Activated CD4-positive, CD25-positive, alpha-beta regulatory T cell treated with anti-CD3 and anti-CD28 coated beads, Interleukin-2, amount 50 U/mL, for 16 hours (primary cell): ENCODE measurements at places on chromosomes 11 and 22.

DNA sequence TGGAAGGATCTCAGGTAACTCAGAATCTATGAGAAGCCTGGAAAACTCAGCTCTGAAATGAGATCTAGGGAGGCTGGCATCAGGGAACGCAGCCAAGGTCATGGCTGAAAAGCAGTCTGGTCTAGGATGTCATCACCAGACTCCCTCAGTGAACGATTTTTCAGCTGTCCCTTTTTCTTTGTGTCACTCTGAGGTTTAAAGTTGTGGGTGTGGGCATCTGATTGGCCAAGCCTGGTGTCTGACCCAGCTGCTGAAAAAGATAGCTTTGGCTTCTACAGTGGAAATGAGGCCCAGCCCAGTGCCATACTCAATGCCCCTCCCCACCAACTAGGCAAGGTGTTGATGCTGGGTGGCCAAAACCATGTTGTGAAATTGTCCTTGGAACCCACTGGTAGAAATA is 14.5 kb downstream of the RPS3 start:
- no peak for DNase-seq

- DNase-seq = no peak
These were observed 42.8 kb downstream of the GLYAT start for GRCh38 chr11:58688789-58689503.

GRCh38 chr11:64252003-64252872 is 908 bp downstream of the PLCB3 start:
- DNase-seq = no peak

DNA sequence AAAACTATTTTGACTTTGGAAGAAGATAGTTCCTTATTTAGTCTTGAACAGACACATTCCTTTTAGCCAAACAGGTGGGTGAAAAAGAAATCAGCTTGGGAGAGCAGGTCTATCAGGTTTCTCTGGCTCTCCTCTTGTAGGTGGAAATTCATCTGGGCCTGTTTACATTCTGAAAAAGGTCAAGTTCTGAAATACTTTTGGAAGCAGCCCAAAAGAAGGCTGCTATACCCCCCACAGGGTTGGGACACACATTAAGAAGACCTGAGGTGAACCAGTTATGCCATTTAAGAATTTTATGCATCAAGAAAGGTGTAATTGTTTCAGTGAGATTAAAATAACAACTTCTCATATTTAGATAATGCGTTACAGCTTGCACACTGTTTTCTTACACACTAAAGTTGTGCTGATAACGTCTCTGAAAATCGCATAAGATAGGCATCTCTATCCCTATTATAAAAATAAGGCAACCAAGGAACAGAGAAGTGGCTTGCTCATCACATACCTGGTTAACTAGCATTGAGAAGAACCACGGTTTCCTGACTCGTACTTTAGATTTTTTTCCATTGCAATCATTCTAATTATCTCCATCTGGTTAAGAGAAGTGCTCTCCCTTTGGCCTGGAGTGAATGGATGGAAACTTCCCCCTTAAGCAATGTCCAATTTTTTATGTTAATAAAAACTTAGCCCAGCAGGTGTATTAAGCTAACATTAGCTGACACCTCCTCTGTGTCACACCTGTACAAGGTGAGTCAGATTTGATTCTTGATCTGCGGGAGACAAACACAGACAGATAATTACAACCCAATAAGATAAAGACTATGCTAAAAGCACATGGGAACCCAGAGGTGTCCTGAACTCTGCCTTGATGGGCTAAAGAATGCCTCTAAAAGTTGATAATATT is 60.5 kb upstream of the UCP3 start:
- DNase-seq = no peak

- DNase-seq = no peak
These were observed 56.4 kb downstream of the SWAP70 start for GRCh38 chr11:9720290-9720630.

DNA sequence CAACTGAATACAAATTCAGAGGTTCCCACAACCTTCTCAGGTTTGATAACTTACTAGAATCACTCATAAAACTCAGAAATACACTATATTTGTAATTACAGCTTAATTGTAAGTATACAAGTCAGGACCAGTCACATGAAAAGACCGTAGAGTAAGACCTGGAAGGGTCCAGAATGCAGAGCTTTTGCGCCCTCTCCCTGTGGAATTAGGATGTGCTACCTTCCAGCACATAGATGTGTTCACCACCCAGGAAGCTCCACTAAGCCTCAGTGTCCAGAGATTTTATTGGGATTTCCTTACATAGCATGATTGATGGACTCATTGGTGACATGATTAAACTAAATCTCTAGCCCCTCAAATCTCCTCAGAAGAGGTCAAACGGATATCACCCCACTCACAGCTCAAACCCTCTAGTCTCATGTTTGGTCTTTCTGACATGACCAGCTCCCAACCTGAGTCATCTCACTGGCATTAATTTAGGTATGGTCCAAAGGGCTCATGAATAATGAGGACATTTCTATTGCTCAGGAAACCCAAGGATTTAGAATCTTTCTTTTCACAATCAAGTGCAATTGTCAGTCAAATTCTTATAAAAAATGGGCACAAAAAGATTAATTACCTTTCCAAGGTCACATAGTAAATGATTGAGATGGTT is 77.2 kb upstream of the UBASH3B start:
- DNase-seq = no peak

GRCh38 chr11:20530942-20531703 is 68.3 kb upstream of the SLC6A5 start:
- no peak for DNase-seq

DNA sequence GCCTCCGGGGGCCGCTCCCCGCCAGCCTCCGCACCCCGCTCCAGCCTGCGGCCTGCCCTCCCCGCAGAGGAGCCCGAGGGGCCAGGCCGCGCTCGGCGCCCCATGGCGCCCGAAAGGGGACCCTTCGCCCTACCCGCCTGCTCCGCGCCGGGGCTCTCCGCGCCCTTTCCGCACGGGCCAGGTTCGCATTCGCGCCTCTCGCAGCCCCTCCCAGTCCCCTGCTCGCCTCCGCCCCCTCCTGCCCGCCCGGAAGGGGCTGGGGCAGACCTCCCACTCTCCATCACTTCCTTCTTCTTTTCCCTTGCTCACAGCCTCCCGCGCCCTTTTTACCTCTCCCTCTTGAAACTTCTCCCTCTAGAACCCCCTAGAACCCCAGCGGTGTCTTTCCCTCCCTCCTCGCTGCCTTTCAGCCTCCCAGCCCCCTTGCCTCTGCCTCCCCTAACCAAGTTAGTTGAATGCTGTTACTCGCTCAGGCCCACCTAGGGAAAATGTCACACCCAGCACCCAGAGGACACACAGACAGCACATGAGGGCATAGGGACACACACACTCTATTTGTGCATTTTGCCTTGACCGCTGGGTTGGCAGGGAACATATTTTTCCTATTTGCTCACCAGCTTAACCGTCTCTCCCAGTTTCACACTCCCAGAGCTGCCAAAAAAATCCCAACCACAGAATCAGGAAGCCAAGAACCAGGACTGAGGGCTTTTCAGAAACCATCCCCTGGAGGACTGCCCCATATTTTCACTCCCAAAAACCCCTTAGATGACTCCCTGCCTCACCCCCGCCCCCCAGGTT is at the start of gene SLC43A3:
Gene SLC43A3 (minus strand): TSS at position 193 of the 798 bp plus-strand sequence. CDS start 949 bp downstream, outside the sequence.
- DNase-seq = peak; percentile 48

DNA sequence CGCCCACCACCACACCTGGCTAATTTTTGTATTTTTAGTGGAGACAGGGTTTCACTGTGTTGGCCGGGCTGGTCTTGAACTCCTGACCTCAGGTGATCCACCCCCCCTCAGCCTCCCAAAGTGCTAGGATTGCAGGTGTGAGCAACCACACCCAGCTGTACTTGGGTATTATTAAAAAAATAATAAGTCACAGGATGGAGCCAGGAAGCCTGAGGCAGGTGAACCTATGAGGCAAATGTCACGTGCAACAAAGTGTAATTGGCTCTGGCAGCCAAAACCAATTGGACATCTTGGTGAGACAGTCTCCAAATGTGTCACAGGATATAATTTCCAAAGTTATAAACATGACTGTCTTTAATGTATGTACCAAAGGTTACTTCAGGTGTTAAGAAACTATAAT is 24.0 kb upstream of the MALAT1 start:
- DNase-seq = no peak

DNA sequence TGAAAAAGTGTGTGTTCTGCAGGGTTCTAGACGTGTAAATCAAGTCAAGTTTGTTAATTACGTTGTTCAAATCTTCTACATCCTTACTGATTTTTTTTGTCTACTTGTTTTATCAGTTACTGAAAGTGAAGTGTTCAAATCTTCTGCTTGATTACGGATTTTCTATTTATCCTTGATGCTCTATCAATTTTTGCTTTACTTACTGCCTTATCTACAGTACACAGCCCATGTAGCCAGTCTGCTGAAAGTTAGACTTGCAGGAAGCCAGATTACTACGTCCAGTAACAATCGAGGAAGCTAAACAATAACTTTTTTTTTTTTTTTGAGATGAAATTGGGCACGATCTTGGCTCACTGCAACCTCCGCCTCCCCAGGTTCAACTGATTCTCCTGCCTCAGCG is 15.6 kb upstream of the C11orf24 start:
- no peak for DNase-seq

GRCh38 chr11:71283971-71284441 is 31.6 kb upstream of the SHANK2 start:
- DNase-seq = no peak

- DNase-seq = no peak
These were observed 11.8 kb downstream of the MAPK1 start for GRCh38 chr22:21855676-21856075.
